ENCODE measurements at places on chromosomes 4 and X.

DNA sequence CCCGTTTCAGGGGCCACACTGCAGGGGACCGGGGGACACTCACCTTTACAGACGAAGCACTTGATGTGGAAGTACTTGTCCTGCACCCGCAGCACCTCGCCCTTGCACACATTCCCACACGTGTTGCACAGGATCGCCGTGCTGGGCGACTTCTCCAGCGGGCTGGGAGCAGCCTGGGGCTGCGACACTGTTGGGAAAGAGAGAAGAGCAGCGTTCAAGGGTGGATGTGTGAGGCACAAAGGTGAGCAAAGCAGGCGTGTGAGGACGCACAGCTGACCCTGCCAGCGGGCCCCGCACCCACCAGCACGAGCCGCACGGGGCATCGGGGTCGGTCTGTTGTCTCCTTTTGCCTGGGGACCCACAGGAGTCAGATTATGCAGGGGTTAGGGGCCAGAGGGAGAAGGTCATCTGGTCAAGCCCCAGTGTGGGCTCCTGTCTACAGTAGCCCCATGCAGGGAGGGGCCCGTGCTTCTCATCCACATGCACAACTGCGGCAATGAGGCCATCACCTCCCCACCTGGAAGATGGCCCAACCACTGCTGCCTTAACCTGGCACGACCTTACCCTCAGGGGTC is 52.1 kb downstream of the ABLIM2 start:
- DNase-seq: no peak

- no peak for DNase-seq
Measured at GRCh38 chr4:143291314-143291713, 45.4 kb upstream of the GAB1 start.

DNA sequence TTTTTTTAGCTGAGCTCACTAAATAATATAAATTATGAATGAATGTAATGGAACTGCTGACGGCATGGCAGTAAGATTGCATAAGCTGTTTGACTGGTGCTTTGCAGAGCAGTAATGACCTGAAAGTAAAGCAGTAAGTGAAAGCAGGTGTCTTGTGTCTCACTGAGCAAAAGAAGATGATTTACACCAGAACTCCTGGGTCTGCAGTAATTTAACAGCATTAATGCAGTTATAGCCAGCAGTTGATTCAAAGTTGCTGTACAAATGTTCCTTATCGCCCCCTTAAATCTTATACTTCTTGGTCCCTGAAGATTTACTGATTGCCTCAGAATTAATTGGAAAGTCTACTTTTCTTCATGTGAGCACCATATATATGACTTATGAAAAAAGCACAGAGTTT is 187.7 kb downstream of the DCTD start:
- DNase-seq: no peak

- no peak for DNase-seq
Measured at GRCh38 chr4:126004941-126005340, 690.2 kb downstream of the FAT4 start.

- DNase-seq: no peak
Measured at GRCh38 chr4:97153042-97153441, 990.2 kb downstream of the STPG2 start.

GRCh38 chrX:110046001-110046400 is 43.1 kb downstream of the TMEM164 start:
- no peak for DNase-seq

DNA sequence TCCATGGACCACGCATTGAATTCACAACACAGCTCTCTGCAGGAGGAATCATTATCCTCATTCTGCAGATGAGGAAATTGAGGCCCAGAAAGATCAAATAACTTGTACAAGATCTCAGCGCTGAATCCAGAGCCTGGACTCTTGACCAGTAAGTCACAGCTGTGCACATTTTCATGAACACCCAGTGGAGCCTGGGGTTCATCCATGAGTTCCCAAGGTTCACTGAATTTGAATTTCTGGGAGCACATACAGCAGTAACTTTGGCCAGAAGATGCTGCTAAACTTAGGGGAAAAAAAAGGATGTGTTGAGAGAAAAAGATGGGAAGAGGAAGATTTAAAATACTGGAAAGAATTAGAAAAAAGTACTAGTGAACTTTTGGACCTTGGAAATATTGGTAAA is 218.7 kb upstream of the PPARGC1A start:
- DNase-seq: no peak

Measured in activated naive CD8-positive, alpha-beta T cell treated with anti-CD3 and anti-CD28 coated beads, Interleukin-2, amount 10 ng/mL, durations not matched to agents 7 days and 5 days (primary cell).